ENCODE measurements at places on chromosomes 7 and 10.
A peak's percentile ranks its signal among the peaks of the same experiment; 100 is the strongest.

- no peak for DNase-seq
These were observed 136.2 kb upstream of the KCNMA1 start for GRCh38 chr10:77773631-77774426.

DNA sequence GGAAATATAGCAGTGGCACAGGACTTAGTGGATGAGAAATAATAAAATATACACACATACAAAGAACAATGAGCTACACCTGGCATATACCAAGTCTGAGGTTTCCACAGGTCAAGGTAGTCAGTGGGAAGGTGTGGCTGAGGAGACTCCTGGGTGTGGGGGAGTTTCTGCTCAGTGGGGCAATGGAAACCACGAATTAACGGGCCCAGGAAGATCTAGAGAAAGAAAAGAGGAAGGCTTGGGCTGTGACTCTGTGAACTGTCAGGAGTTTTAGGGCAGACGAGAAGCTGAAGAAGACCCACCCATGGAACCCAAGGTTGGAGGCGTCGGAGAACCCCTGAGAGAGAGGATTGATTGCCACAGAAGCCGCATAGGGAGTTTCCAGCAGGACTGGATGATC, 196.5 kb downstream of the HERPUD2 start:
- DNase-seq: no peak

DNA sequence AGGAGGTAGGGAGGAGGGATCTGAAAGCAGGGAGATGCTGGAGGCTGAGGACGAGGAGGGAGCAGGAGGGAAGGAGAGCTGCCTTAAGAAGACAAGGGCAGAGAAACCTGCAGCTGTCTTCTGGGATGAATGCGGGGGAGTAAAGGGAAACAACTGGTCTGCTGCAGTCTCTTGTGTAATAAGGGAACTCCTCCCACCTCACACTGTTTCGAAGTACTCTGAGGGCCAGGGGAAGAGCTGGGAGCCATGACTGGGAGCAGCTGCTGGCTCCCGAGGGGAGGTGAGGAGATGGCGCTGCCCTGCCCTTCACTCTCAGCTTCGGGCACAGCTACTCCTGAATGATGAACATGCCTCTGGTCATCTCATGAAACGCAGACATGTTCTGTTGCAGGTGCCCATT, 65.1 kb downstream of the CLEC2L start:
- DNase-seq: no peak

DNA sequence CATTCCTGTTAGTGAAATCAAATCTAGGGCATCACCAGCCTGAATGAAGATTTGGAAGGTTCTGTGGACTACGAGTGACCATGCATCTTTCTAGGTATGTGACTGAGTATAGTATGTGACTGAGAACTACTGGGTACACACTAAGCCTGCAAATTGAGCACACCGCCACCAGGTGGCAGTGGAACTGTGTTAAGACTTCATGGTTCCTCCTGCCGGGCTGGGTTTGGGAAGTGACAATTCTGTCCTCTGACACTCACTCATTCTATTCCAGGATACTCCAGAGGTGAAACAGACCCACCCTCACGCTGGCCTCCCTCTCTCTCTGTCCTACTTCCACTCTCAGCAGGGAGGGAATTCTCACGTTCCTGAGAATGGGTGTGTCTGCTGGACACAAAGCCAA, 84.0 kb upstream of the TMEM248 start:
- peak; percentile 36 for DNase-seq

GRCh38 chr7:23337374-23337773, 38.2 kb downstream of the MALSU1 start:
- no peak for DNase-seq

DNA sequence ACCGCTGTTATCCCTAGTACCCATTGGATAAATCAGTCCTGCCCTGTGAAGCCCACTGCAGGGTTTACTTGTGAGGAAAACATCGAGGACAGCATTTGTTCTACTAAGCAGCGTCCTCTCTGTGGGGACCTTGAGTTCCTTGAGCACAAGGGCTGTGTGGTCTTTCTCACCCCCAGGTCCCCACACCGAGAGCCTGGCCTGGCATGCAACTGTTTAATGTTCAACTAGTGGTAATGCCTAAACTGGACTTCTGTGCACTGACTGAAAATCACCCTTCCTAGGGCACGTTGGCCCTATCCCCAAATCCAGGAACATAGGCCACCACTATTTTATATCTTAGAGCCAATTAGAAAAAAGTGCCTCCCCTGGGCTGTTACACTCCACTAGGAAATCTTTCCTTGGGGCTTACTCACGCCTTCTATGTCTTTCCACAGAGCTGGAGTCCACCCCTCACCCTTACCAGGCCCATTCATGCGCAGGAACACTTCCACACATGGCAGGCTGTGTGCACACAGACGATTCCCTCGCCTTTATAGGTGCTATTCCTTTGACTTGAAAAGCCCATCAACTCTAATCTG, 1.7 kb upstream of the TMEM213 start:
- DNase-seq: no peak

DNA sequence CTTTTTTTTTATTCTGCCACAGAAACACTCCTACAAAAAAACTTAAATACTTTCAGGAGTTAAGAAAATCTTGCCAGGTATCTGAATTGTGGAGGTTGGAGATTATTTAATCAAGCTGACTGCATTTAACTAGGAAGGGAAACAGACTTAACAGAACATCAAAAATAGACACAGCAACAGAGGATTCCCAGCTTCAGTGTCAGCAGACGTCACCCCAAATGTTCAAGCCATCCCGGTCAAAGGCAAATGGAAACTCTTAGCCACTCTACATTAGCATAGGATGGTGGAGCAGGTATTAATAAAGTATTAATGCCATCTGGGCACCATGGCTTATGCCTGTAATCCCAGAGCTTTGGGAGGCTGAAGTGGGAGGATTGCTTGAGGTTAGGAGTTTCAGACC, 139.7 kb upstream of the SVIL start:
- DNase-seq: no peak

DNA sequence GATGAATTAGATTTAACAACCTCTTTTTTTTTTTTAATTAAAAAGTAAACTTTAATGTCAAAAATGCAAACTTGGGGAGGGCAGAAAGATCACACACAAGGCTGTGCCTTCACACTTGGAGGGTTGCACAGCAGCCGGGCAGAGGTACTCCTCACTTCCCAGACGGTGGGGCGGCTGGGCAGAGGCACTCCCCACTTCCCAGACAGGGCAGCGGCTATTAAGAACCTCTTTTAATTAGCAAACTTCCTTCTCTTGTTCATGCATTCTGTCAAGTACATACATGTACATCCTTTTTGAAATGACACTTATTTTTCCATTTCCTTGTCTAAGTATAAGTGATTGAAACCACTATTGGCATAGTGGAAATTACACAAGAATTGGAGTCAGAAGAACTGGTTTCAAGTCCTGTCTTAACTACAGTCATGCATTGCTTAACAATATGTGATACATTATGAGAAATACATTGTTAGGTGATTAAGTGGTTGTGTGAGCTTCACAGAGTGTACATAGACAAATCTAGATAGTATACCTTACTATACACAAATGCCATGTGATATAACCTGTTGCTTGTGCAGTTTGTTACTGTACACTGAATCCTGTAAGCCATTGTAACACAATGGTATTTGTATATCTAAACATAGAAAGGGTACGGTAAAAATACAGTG, 26.5 kb downstream of the BTRC start:
- DNase-seq: no peak

DNA sequence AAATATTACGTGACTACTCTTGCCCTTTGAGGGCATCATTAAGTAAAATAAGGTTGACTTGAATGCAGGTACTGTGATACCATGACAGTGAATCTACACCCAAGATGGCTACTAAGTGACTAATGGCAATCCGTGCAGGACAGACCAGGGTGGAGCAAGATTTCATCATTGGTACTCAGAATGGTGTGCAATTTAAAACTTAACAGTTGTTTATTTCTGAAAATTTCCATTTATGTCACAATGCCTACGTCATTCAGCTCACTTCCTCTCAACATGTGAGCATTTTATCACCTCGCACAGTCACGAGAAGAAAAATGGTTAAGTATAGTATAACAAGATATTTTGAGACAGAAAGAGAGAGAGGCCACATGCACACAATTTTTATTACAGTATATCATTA, 50.3 kb upstream of the MET start:
- peak; percentile 42 for DNase-seq

- DNase-seq: no peak
These were observed 48.1 kb downstream of the FAM13C start for GRCh38 chr10:59314268-59314667.

- no peak for DNase-seq
These were observed 8.6 kb upstream of the WBP1L start for GRCh38 chr10:102735065-102735562.

- peak; percentile 27 for DNase-seq
These were observed 37.4 kb downstream of the VCL start for GRCh38 chr10:74035303-74035702.

DNA sequence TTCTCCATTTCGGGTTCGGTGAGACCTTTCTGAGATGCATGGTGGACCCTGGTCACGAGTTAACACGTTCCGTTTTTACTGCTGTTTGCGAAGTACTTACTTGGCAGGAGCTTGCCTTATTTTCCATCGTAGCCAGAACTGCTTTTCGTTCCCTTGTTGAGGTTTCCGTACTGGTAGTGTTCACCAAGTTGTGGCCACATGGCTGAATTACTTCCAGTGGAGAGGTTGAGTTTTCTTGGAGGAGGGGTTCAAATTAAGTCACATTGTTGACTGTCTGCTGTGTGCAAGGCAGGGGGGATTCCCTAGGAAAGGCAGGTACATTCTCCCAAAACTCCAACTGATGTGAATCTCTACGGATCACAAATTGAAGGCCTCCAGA, 4.0 kb downstream of the MXI1 start:
- DNase-seq: no peak

- no peak for DNase-seq
These were observed 128.6 kb downstream of the SKIDA1 start for GRCh38 chr10:21396889-21397288.

GRCh38 chr7:15057272-15057671, 154.7 kb upstream of the DGKB start:
- no peak for DNase-seq

DNA sequence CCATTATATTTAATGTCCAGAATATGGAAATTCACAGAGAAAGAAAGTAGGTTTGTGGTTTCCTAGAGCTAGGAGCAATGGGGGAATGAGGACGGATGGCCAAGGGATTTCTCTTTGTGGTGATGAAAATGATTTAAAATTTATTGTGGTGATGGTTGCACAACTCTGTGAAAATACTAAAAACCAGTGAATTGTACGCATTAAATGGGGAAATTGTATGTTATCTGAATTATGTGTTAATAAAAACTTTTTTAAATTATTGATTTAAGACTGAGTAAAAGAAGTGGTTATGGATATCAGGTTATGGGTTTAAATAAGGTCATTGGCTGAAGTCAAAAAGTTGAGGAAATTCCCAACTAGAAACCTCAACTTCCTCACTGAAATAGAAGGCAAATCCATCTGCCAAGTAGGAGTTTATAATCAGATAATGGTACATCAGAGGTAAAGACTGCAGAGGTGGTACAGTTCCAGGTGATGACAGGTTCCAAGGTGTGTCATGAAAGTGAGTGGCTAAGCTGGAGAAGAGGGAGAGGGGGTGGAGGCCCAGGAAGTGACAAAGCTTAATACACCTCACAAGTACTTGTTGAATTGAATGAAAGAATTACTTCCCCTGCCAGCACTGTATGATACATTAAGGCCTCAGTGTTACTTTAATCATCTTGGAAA, 68.9 kb upstream of the CCDC71L start:
- DNase-seq: no peak

DNA sequence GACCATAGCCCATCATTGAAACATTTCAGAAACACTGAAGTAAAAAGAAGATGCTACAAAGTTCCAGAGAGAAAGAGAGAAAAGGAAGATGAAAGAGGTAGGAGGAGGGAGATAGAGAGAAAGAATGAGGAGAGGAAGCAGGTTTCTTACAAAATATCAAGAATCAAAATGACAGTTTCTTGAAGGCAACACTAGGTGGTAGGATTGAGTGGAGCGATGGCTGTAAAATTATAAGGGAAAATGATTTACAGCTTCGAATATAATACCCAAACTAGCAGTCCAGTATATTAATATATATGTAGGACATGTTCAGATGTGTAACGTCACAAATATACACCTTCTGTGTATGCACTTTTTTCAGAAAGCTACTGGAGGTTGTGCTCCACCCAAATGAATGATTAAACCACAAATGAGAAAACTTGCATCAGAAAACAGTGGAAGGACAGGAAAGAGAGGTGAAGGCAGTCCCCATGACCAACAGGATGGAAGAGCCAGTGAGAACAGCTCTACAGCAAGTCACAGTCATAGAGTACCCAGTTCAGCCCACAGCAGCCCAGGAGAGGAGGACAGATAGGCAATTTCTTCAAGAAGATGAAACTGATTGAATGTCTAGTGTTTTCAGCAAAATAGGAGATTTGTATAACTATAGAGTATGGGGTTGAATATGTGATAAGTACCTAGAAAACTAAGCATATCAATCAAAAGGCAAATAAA, 151.5 kb upstream of the TARP start:
- no peak for DNase-seq

DNA sequence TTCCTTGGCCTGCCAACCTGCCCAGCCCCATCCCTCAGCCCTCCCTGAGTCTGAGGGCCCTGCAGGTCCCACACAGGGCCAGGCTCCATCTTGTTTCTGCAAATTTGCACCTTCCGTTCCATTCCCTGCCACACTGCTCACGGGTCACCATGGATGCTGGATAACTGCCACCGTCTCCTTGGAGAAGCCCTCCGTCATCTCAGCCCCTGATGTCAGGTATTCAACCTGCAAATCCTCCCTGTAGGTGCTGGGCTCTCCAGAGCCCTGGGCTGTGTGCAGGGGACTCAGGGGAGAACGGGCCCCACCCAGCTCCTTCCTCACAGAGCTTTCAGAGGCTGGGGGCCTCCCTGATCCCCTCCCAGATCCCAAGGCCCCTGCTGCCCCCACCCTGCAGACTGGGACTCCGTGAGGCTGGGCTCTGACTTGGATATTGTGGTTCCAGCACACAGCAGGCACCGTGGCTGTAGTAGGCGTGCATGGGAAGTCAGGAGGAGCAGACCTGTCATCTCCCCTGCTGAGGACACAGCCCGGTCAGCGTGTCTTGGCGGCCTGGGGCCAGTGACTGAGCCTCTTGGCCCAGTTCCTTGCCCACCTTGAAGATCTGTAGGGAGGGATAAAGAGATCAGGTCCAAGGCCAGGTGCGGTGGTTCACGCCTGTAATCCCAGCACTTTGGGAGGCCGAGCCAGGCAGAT, 121.7 kb upstream of the TNRC18 start:
- DNase-seq: no peak

- DNase-seq: no peak
These were observed 2.1 kb downstream of the CTBP2 start for GRCh38 chr10:125158275-125158600.

DNA sequence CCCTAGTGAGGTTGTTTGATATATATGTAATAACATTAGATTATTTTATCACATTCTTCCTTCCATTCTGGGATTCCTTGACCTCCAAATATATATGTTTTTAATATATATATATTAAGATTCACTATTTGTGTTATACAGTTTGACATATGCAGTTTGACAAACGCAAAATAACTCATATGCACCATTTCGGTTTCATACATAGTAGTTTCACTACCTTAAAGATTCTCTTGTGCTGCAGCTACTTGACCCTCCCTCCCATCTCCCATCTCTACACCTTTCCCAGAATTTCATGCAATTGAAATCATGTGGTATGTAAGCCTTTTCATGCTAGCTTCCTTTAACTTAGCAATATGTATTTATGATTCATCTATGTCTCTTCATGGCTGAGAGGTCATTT, 1244.4 kb downstream of the SORCS3 start:
- no peak for DNase-seq

GRCh38 chr10:32949221-32949678, 8.8 kb downstream of the ITGB1 start:
- DNase-seq: no peak
